RWPE1 (cell line): ENCODE measurements at places on chromosomes 6 and 20.

- peak; percentile 29 for DNase-seq
These were observed 770 bp downstream of the KIF3B start for GRCh38 chr20:32278199-32278643.

GRCh38 chr6:8633762-8634161 lies 198.4 kb upstream of the SLC35B3 start:
- peak; percentile 14 for DNase-seq

GRCh38 chr6:150865043-150865405 lies 478 bp upstream of the MTHFD1L start:
- no peak for DNase-seq

- no peak for DNase-seq
These were observed 20.6 kb downstream of the SLC2A12 start for GRCh38 chr6:134031696-134032255.

GRCh38 chr6:148598724-148599123 lies 148.1 kb upstream of the UST start:
- no peak for DNase-seq

DNA sequence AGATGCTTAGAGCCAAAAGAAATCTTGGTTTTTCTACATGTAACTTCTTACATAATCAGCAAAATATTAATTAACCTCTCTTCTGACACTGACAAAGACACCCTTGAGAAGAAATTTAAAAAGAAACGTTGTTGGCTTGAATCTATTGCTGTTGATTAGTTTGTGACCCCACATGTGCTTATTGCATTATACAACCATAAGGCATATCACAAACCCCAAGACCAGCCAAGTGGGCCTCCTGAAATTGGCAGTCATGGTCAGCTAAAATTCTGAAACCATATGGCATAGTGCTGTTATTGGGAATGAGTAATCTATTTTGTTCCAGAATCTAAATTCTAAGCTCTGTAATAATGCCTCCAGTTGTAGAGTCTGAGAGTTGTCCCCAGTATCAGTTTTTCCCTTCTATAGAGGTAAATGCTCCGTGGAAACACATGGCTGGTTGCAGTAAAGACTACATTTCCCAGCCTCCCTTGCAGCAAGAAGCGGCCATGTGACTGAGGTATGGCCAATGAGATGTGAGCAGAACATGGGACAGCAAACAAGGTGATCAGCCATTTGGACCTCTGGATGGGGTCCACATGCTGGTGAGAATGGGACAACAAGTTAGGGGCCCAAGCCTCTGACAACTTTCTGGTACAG lies 42.3 kb upstream of the PTPN1 start:
- DNase-seq, result peak; percentile 66

DNA sequence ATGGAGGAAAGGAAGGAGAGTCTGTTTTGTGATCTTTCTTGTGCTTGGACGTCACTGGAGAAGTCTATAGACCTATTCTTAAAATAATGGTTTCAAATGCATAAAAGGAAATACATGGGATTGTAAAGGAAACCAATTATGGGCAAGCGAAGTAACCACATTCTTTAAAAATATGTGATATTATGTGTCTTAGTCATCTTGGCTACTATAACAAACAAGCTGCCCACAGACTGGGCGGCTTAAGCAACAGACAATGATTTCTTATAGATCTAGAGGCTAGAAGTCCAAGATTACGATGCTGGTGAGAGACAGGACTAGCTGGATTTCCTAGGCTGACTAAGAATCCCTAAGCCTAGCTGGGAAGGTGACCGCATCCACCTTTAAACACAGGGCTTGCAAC lies 49.4 kb upstream of the CD83 start:
- peak; percentile 33 for DNase-seq

- peak; percentile 45 for DNase-seq
These were observed 60.4 kb downstream of the FOXO3 start for GRCh38 chr6:108621117-108621516.

DNA sequence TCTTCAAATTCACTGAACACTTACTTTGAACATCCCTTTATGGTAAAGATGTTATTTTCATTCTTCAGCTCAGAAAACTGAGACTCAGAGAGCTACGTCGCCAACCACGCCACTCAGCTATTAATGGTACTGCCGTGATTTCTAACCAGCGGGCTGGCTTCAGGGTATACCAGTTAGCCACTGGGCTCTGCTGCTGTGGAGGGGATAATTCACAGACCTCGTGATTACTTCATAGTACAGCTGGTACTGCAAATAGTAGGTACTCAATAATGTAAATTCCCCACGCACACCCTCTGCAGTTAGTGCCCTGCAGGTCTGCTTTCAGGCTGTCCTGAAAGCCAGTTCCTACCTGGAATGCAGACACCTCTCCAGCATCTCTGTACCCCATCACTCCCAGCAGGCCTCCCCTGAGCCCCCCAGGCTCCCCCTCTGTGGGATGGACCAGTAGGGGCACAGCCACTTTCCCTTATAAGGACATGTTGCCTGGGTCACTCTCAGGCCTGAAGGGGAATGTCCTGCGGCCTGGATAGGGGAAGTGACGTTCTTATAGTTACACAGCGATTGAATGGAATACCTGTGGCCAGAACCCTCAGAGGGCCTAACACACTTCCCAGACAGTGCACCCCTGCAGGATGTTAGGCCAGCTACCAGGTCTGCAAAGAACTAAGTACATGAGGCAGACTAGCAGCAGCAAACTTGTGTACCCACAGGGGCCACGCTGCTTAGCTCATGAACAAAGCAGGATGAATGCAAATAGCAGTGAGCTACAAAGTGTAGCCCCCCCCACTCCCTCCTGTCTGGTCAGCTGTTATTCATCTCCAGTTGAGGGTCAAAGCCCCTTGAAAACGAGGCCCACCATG lies 1.3 kb upstream of the OCSTAMP start:
- DNase-seq, result no peak

- no peak for DNase-seq
These were observed 113.4 kb downstream of the ELOVL4 start for GRCh38 chr6:79833964-79834284.

DNA sequence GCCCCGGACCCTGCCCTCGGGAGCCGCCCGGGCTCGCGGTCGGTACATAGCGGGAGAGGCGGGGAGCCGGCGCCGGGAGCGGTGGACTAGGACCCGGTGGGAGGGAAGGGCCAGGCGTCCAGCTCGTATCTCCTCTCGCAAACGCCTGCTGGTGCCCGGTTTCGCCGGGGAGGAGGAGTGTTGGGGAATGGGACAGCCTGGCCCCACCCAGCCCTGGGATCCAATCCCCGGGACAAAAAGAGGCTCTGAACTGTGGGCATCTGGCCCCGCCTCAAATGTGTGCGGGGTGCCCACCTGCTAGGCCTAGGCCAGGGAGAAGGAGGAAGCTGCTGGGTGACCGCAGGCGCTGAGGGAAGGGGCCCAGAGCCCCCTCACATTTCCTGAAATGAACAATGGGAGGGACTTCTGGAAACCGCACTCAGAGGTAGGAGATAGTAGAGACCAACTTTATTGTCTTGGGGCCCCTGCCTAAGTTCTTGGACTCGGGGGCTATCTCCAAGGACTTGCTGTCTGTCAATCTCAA lies at the start of gene KCNK17:
Gene KCNK17, minus strand, starts transcription at position 147 of the 523 bp plus-strand sequence. Its CDS starts 99 bp downstream, at position 48.
- no peak for DNase-seq

- no peak for DNase-seq
These were observed 9.4 kb downstream of the TRIM10 start for GRCh38 chr6:30151580-30151979.

DNA sequence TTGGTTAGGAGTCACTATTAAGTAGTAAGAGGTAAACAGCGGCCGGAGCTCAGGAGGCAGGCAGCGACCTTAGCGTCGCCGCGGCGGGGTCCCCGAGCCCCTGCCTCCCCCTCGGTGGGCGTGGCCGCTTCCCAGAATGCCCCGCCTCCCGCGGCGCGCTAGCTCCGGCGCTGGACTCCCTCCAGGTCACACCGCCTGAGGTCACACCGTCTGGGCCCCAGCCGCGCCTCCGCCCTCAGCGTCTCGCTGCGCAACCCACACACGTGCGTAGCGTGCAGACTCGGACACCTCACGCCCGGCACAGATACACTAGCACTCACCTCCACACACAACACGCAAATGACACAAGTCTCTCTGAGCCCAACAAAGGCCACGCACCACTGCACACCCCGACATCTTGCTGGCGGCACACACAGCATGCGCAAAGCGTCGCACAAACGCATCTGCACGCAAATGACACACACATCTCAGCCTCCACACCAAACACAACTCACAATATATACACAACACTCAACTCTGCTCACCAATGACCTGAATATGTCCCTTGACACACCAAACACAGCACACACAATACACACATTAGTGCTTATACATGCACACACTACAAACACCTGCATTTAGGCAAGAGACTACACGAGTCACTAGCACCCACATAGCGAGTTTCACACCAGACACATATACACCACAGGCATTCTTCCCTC lies 17.6 kb upstream of the CDKN1A start:
- DNase-seq, result no peak

DNA sequence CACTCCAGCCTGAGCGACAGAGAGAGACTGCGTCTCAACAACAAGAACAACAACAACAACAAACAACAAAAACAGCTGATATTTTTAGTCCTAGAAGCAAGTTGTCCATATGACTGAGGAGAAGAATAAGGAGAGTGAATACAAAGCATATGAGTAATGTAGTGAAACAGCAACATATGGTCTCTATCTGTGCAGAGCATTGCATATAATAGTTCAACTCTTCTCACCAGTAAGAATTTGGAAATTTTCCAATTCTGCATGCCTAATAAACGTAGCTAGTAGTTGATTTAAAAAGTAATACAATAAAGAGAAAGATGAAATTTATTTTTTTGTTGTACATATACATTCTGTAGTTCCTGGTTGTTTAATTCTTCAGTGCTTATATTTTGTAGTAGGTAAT lies 129.7 kb upstream of the FAM83B start:
- DNase-seq, result no peak

GRCh38 chr6:139187489-139187888 lies 52.6 kb downstream of the HECA start:
- DNase-seq, result no peak

GRCh38 chr20:8756410-8756809 lies 312.5 kb upstream of the PLCB4 start:
- peak; percentile 46 for DNase-seq

DNA sequence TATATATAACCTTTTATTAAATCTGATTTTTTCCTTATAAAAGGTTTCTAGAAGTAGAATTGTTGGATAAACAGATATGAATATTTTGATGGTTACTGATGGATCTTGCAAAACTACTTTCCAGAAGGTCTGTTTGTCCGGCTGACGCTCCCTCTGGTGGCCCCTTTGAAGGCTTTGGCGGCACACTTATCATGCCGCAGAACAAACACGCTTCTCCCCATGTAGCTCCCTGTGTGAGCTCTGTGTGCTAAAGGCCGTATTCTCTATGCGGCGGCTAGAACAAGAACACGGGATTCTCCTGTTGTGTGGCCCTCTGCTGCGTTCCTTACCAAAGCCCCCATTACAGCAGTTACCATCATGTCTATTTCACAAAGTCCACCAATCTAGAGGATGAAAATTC lies 30.0 kb downstream of the PPP1R3G start:
- no peak for DNase-seq

- no peak for DNase-seq
These were observed 14.8 kb upstream of the HLA-DRB1 start for GRCh38 chr6:32604434-32604877.

GRCh38 chr6:47180633-47181032 lies 129.1 kb downstream of the TNFRSF21 start:
- peak; percentile 67 for DNase-seq

DNA sequence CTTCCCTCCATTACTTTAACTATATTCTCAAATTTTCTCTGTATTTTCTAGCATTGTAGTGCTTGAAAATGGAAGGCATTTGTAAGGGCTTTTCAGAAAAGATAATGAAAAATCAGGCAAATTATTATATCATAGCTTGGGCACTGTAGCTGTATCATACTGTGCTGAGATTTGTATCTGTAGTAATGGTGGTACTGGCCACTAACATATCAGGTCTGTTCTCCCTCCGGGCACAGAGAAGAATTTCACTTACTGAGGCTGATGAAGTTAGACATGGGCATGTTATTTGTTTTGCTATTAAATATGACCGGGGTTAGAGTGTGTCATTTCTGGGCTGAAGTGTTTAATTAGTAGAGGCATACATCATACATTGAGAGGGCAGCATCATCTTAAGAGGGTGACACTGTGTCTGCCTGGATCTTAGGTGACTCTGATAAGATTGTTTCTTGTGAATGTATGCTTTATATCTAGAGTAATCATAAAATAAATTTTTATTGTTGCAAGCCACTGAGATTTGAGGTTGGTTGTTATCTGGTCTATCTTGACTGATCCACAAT lies 1395.9 kb downstream of the EPHA7 start:
- DNase-seq, result no peak

DNA sequence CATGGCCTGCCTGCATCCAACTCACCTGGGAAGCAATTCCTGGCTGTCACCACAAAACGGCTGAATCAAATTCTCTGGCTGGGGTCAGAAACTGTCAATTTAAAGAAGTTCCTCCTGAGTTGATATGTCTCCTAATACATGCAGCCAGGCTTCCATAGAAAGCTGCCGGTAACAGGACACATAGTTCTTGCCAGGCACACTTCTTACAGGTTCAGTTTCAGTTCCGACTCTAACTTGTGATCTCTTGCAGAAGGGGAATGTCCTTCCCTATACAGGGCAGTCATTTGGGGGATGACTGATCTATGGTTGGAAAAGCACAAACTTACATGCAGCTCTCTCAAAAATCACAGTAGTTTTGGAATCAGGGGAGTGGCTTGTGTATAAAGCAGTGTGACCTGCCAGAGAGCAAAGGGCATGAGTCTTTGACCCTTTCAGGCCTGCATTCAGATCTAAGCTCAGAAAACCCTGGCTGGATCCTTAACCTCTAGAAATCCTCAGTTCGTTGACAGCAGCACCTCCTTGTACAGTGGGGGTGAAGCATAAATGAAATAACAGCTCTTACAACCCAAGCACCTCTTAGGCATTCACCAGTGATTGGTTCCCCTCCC lies 195.6 kb downstream of the SCP2D1 start:
- no peak for DNase-seq

DNA sequence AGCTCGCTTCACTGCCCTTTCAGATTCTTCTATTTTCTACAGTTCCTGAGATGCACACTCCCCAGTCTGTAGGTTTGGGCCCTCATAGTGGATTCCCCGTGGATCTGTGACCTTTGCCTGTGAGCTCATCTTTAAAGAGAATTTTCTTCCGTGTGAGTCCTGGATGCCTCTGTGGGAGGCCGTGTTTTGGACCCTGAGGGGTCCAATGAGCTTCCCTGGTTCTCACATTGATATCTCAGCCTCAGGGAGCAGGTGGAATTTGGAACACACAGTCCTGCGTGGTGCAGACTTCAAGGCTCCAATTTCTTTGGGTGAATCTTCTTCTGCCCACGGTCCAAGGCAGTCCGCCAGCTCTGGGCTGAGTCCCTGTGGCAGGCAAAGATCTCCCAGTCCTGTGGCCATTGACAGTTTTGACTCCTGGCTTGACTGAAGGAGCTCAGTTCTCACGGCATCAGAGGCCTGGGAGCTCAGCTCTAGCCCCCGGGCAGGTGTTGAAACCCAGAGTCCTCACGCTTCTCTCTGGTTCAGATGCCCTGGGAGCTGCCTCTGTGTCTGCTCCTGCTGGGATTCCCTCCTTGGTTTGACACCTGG lies 61.0 kb downstream of the PSMG4 start:
- DNase-seq, result no peak
